ENCODE measurements at places on chromosomes 12 and 14.

- no peak for DNase-seq
These were observed 7.2 kb upstream of the CALCOCO1 start for GRCh38 chr12:53734425-53734824.

DNA sequence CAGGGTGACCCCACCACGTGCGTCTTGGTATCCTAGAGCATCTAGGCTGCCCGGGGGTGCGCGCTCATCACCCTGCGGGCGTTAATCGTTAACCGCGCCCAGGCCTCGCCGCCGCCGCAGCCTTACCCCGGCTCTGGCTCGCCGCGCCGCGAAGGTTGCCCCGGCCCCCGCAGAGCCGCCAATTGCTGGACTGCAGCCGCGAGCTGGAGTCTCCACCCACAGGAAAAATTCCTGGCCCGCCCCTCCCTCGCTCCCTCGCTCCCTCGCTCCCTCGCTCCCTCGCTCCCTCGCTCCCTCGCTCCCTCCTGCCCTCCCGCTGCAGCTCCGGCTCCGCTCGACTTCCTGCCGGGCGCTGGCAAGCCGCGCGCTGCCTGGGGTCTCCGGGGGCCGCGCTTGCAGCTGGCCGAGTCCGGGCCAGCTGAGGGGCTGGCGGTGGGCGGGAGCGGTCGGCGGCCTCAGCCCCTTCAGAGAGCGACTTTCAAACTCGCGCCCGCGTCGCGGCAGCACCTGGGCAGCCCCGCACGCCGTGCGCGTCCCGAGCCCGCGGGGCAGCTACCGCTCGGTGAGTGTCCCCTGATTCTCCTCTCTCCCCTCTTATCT is at the start of gene PLEKHG3:
Gene PLEKHG3 (plus strand): TSS at position 282 of the 600 bp plus-strand sequence. CDS start 23,208 bp downstream, outside the sequence.
- DNase-seq, result peak; percentile 77

DNA sequence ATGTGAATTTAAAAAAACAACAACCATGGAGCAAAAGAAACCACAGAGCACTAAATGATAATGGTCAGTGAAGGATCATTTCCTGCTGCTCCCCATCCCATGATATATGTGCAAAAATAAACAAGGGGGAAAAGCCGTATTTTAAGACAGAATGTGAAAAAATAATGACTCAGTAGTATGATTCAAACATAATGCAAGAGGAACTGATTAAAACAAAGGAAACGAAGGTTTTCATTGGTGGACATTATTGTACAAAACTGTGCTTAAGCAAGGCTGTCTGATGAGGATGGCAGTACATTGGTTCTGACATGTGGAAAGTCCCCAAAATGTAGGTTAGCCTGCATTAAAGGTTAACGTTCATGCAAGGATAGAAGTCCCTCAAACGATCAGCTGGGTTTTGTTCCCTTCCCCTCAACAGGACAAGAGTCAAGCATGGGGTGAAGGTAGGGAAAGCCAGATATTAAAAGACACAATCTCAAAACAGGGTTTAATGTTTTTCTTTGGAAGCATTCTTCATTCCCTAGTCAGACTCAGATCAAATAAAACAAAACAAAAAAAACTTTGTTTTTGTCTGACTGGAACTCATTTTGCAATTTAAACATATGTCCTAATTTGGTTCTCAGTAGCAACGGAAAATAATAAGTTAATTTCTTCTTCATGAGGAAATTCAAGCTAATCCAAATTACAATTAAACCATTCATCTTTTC is 26.3 kb upstream of the PTGDR start:
- no peak for DNase-seq

GRCh38 chr12:104345234-104346066 is 41.9 kb downstream of the EID3 start:
- no peak for DNase-seq

DNA sequence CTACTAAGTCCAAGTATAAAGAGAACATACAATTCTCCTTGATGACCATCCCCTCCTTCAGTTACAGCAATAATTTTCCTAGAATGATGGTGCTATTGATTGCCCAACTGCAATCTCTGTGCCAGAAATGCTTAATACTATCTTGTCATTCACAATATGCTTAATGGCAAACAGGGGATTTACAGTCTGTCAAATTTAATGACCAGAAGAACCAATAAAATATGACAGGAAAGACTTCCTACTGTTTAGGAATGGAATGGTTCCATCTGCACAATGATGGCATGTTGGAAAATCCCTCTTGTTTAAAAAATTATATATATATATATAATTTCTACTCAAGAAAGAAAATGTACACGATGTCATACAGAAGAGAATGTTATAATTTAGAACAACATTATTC is 623.2 kb downstream of the CCER1 start:
- DNase-seq, result no peak

DNA sequence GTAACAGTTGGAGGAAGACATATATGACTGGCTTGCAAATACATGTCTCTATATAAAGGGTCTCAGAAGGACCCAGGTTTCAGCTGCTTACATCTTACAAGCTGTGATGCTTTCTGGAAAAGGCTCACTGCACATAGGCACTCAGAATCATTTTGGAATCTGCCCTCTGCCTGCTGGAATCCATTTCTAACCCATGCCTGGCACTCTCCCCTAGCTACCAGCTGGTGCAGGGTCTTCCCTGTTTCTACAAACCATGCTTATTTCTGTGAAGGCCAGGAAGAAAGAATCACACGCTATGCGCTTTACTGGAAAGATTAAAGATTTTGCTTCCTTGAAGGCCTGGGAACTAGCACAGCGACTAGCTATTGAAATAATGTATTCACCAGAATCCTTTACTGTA is 151.3 kb downstream of the DICER1 start:
- DNase-seq, result no peak

DNA sequence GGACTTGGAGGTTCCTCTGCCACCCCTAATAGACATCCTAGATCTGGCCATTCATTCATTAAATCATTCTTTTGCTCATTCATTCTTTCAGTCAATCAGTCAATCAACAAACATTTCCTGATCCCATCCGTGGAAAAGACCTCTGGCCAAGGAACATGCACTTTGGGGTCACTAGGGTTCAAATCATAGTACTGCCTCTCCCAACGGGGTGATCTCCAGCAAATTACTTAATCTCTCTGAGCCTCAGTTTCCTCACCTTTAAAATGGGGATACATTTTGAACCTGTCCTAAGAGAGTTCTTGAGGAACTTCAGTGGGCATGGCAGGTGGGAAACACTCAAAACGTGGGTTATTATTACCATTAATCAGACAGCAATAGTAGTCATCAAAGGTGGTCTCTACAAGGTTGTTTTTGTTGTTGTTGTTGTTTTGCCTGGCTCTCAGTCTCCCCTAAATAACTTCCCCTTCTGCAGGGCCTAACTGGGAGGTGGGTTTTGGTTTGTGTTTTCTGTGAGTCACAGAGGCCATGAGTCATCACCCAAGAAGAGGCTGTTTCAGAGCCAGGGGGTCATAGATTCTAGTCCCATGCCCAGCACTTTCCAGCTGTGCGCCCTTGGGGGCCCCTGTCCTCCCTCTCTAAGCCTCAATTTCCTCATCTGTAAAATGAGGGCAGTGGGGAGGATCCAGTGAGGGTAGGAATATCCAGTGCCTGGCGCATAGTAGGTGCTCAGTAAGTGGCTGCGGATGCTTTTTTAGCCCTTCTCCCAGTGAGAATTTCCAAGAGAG is 16.9 kb upstream of the FAM222A start:
- DNase-seq, result no peak

DNA sequence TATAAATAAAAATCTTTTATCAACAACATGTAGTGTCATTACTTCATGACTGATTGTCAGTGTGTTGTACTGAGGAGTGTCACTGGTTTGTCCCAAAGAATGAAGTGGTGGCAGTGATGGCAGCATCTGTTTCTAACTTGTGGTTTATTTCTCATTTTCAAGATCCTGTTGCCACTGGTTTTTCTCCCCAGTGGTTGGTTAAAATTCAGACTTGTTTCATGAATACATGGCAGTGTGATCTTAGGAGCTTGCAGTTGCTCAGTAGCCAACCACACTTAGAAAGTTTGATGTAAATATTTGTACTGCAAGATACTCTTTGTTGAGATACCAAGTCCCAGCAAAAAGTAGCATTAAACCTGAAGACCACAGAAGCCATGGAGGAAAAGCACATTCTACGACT is 69.8 kb downstream of the PLEKHA5 start:
- DNase-seq, result no peak
